ENCODE measurements at places on chromosomes 13 and 19. TPM values are rescaled to one million over a fixed set of nuclear protein-coding genes. Genes with fewer than 3 reads are reported as not detected.

GRCh38 chr13:29681864-29682263, 86.4 kb upstream of the SLC7A1 start:
- DNase-seq = no peak

TBXA2R gene
- total RNA-seq = 0.09 TPM

- DNase-seq = no peak
Measured at GRCh38 chr13:20903164-20903475, 574 bp upstream of the XPO4 start.

LYPD5 gene
- total RNA-seq = 0.12 TPM

CEACAM6 gene
- not detected for total RNA-seq

SWSAP1 gene
- total RNA-seq = 1.5 TPM

DNA sequence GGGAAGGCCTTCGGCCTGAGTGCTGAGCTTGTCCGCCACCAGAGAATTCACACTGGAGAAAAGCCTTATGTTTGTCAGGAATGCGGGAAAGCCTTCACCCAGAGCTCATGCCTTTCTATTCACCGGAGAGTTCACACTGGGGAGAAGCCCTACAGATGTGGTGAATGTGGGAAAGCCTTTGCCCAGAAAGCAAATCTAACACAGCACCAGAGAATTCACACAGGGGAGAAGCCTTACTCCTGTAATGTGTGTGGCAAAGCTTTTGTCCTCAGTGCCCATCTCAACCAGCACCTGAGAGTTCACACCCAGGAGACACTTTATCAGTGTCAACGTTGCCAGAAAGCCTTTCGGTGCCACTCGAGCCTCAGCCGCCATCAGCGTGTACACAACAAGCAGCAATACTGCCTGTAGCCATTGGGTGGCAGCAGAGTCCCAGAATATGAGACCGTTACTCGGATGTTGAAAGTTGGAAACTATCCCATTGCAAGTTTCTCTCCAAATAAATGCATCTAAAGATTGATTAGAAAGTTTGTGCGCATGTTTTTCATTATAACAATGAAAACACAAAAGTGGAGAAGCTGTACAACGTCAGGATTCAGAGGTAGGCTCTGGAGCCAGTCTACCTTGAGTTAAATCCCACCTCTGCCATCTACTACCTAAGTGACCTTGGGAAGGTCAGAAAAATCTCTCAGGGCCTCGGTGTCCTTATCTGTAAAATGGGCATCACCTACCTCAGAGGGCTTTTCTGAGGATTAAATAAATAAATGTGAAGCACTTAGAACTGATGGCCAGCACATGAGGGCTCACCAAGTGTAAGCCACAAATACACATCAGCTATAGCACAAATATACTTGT, 21.1 kb downstream of the ZNF473 start:
- no peak for DNase-seq

- DNase-seq = no peak
Measured at GRCh38 chr19:49976496-49976895, 15.5 kb upstream of the SIGLEC11 start.

GRCh38 chr13:59674616-59675015, 489.1 kb downstream of the DIAPH3 start:
- no peak for DNase-seq

DNA sequence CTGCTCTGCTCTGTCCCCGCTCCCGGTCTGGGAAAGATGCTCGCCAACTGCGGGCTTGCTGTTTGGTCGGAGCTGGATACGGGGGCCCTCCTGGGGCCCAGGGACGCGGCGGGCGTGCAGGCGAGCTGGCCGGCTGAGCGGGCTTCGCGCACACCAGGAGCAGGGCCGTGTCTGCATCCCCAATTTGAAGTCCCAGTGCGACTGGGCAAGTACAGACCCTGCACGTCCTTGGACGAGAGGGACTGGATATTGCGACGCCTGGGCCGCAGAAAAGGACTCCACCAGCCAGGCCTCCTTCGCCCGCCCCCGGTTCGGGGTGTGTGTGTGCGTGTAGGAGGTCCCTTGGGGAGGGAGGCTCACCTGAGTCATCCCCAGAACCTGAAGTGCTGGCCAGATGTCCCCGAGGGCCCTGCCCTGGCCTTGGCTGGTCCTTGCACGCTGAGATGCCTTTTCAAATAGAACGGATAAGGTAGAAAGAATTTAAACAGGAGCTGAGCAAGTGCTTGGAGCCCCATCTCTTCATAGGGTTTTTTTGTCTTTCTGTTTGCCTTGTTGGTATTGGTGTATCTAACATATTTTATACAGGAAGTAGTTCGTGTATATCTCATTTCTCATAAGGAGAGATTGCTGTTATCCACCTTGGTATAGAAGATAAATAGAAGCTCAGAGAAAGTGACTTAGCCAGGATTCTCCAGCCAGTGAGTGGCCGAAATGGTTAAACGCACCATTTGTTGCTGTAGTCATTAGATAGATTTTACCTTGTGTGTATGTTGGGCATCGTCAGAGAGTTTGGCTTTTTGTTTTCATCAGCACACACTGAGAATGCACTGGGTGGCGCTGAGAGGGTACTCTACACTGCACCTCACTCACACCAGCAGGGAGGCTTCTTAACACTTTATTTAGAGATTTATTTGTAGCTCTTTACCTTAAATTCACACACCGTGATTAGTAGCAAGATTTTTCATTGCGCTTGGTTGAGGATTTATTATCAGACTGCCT, 1.1 kb downstream of the NAXD start:
- DNase-seq = peak; percentile 56

DNA sequence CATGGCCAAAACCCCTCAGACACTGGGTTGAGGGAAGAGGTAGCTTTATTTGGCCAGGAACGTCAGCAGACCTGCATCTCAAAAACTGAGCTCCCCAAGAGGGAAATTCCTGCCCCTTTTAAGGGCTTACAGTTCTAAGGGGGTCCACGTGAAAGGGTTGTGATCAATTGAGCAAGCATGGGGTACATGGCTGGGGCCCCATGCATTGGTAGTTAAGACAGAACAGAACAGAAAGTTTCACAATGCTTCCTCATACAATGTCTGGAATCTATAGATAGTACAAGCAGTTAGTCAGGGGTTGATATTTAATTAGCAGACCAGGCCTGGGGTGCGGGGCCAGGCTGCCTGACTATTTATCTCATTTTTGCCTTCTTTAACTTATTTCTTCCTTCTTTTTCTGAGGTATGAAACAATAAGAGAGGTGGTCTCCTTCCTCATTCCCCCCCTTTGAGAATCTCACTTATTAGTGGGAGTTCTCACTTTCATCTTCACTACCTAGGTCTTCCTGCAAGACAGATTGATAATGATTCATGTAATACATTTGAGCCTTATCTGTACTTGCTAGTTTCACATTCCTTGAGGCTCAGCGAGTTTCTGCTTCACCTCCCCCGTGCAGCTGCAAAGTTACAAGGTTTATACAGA, 84.8 kb downstream of the SLC25A15 start:
- no peak for DNase-seq

DNA sequence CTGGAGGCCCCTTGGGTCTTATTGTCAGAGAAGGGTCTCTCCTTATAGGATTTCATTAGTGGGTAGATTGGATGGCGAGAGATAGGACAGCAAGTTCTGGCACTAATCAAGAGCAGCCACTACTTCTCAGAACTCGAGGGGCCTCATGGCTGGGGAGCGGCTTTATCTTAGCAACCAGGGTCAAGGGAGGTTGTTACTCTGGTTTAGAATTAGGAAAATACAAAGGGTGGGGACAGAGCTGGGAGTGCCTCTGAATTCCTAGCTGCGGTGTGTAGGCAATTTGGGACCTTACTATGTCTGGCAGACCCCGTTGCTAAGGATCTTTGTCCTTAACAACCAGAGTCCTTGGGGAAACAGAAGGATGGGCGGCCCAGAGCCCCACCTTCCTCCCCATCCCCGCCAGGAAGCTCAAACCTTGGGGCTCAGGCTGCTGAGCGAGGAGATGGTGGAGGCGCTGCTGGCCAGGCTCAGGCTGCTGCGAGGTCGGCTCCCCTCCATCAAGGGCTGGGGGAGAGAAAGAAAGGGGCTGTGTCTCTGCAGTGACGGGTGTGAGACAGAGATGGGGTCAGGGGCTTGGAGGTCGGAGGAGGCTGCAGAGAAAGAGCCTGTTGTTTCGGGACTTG, 1.2 kb downstream of the PLEKHA4 start:
- DNase-seq = no peak

DACT3 gene
- total RNA-seq = 2.2 TPM

All from neural progenitor cell (in vitro differentiated cells).